Placental pericyte (primary cell): ENCODE measurements at places on chromosomes 2 and 18. TPM values are rescaled to one million over a fixed set of nuclear protein-coding genes. Genes with fewer than 3 reads are reported as not detected.

Gene SNORC
- 2.0 and 2.2 TPM in 2 replicates for total RNA-seq

Gene COL4A3
- under 0.01 TPM in 1 of 2 replicates, not detected in the other for total RNA-seq

Gene STPG4
- total RNA-seq = 0.66 and 1.6 TPM in 2 replicates

Gene SLC66A3
- total RNA-seq = 17.3 and 17.5 TPM in 2 replicates

Gene UPP2
- total RNA-seq = not detected in 2 replicates

Gene RBKS
- total RNA-seq = 0.57 and 1.1 TPM in 2 replicates

Gene C1D
- 30.4 and 35.5 TPM in 2 replicates for total RNA-seq

Gene PFN4
- total RNA-seq = 0.29 and 0.88 TPM in 2 replicates

Gene SLC39A6
- total RNA-seq = 96.7 and 100 TPM in 2 replicates

Gene TMEFF2
- under 0.01 TPM in 1 of 2 replicates, not detected in the other for total RNA-seq

Gene ZBTB7C
- total RNA-seq = under 0.01 and 0.22 TPM in 2 replicates

Gene MARCO
- total RNA-seq = not detected in 2 replicates

Gene PSMA8
- not detected in 2 replicates for total RNA-seq

Gene GPAT2
- total RNA-seq = 1.3 TPM in 2 replicates
